GM12891 (cell line): ENCODE measurements at places on chromosomes 12 and 14.

DNA sequence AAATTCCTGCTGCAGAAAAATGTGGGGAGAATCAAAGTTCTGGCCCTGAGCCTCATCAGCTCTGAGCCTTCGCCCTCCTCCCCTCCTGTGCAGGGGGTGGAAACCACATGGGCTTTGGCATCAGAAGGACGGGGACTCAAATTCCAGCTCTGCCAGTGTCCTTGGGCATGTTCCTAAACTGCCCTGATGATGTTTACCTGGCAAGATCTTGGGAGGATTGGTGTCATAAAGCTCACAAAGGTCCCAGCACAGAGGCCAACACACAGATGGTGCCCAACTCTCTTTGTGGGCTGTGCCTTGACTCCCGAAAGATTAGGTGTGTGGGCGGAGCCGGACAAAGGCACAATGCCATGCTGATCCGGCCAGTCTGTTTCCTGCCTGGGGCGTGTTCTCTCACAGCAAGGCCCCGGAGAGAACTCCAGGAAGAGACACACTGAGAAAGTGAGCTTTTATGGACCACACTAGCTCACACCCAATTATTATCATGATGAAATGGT is 20.5 kb upstream of the CLMN start:
- DNase-seq, result no peak

DNA sequence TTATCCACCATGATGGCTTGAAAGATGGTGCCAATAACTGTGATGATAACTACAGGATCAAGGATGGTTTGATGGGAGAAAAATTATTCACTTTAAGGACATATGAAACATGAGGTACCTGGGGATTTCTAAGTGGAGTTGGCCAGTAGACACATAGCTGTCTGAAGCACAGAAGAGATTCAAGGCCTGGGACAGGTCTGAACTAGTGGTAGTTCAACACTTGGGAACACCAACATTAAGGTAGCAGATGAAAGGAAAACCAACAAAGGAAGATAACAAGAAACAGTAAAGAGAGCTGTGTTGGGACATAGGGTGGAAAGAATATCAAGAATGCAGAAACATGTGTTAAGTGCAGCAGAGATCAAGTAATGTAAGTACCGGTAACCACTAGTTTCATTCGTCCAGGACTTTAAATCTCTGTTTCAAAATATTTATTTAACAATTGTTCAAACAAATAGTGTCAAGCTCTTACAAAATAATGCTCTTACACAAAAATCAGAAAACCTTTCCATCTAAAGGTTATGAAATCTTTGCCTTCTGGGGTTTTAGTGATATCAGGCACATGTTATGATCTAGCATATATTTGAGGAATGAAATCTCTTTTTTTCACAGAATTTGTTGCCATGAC is 104.7 kb downstream of the ST8SIA1 start:
- DNase-seq, result no peak

DNA sequence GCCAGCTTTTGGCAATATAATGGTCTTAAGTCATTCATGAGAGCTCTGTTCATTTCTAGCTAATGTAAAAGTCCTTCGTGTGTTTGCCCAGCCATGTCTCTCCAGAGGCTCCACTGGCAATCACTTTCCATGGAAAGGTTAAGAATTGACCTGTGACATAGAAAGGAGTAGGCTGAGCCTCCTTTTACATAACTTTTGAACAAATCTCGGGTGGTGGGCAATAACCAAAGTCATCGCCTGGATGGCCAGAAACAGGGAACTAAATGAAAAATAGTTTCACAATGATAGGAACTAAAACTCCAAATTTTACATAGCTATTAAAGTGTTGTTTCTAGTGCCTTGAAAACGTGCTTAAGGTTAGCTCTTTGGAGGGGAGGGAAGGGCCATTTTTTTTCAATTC is 6.5 kb downstream of the BHLHE41 start:
- DNase-seq, result no peak

DNA sequence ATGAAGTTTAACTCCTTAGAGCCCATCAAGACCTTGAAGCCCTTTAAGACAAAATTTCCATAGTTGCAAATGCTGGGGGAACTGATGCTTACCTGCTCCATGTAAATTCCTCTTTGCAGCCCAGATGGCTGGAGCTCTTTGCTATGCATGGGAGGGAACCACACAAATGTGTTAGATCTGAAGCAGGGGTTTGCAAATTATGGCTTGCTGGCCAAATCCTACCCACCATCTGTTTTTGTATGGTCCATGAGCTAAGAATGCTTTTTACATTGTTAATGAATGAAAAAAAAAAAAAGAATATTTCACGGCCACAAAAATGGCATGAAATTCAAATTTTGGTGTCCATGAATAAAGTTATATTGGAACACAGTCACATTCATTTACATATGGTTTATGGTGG is 74.6 kb downstream of the GCH1 start:
- no peak for DNase-seq

- DNase-seq, result no peak
Observed at GRCh38 chr14:89422181-89422951, 5.3 kb upstream of the FOXN3 start.

DNA sequence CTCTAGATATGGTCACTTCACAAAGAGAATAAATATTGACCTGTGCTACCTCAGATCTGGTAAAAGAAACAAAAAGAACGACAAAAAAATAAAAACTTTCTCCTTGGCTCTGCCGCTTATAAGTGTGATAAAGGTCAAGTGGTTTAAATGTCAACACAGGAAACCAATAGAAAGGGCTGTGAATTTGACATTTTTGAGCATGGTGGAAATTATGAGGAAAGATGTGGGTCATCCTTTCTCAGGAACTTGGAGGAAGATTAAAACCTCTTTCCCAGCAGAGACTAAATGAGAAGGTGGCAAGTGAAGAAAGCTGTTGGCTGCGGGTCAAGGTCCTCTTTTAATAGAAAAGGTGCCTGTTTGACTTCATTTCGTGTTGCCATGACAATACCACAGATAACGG is 28.2 kb downstream of the TESPA1 start:
- no peak for DNase-seq

DNA sequence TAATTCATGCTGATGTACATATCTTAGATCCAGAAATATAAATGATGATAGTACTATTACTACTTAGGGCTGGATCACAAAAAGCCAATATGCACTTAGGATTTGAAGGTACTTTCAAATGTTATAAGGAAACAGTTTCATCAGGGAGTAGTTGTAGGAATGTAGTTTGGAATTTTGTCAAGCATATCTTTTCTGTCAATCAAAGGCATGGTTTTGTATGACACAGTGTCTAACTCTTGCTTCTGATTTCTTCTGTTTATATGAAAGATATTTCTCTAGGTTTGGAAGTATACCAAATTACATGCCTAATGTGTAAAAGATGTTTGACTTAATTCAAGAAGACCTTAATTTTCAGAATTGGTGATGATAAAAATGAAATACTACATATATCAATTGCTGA is 135.7 kb downstream of the RAD51B start:
- DNase-seq, result no peak

- DNase-seq, result no peak
Observed at GRCh38 chr12:49627752-49628360, 4.5 kb downstream of the PRPF40B start.

DNA sequence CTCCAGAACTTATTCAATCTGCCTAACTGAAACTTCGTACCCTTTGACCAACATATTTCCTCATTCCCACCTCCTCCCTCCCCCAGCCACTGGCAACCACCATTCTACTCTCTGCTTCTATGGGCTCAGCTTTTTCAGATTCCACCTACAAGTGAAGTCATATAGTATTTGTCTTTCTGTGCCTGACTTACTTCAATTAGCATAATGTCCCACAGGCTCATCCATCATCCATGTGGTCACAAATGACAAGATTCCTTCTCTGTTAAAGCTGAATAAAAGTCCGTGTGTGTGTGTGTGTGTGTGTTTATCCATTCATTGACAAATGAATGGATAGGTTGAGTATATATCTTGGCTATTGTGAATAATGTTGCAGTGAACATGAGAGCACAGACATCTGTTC is 1.3 kb upstream of the C14orf39 start:
- DNase-seq, result no peak

- no peak for DNase-seq
Observed at GRCh38 chr14:52934762-52935161, 16.1 kb downstream of the FERMT2 start.

DNA sequence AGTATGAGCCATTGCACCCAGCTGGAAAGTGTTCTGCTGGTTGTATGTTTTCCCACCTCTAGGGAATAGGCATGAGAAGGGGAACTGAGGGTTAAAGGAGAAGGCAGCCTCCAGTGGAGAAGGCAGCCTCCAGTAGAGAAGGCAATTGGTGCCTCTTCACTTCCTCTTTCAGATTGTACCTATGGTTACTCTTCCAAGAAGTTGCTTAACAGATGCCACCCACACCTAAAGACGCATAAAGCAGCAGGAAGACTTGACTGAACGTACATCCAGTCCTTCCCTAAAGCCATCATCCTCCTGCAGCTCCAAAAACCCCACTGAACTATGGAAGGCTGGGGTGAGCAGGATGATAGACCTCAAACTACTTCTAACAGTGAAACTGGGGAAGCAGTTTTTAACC is 13.1 kb downstream of the DPF3 start:
- DNase-seq, result no peak

- DNase-seq, result no peak
Observed at GRCh38 chr12:4556735-4557530, 5.1 kb upstream of the DYRK4 start.

GRCh38 chr14:24246765-24247212 is 4.4 kb upstream of the TINF2 start:
- DNase-seq, result peak; percentile 52

- DNase-seq, result no peak
Observed at GRCh38 chr14:53032838-53033390, 82.1 kb upstream of the FERMT2 start.

DNA sequence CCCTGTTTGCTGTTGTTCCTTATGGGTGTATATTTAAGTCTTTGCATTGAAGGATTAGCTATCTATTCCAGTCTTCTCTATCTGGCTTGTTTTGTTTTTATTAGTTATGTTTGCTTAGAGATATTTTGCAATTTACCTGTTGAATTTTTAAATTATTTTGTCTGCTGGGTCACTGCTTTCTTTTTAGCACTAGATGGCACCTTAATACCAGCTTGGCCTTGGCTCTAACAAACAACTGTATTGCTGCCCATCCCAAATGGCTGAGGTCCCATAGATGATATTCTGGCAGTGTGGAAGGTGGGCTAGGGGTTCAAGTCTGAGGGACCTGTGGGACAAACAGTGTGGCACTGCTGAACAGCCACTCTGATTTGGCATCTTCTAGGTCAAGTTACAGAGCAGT is 144.0 kb upstream of the FBXO33 start:
- no peak for DNase-seq

GRCh38 chr14:74917178-74917543 is 5.9 kb downstream of the RPS6KL1 start:
- no peak for DNase-seq

DNA sequence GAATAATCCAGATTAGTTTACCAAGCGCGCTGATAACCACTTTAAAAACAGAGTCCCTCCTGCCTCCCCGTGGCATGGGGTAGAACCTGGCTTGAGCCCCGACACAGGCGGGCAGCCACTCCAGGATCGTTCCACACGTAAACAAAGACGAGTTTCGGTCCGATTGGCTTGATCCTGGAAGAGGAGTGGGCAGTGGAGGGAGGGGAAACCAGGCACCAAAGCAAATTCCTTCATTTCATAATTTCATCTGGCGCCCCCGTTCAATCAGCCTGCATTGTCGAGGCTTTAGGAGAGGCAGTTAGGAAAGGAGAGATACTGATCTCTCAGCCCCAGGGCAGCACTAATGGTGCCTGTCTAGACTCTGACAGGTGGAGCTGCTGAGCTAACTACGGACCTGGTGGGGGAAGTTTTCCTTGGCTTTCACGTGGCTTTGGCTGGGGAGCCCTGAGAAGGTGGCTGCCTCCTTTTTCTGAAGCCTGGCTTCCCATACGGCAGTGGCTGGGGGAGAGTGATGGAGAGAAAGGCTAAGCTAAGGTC is 751 bp upstream of the GPRC5A start:
- DNase-seq, result no peak

GRCh38 chr12:60494244-60494643 is 898.4 kb downstream of the SLC16A7 start:
- DNase-seq, result no peak

GRCh38 chr12:94988471-94988870 is 15.0 kb downstream of the NDUFA12 start:
- DNase-seq, result no peak

- no peak for DNase-seq
Observed at GRCh38 chr14:73712540-73713180, 1.5 kb downstream of the PNMA1 start.

GRCh38 chr12:55847033-55847432 is 4.3 kb upstream of the MMP19 start:
- no peak for DNase-seq

DNA sequence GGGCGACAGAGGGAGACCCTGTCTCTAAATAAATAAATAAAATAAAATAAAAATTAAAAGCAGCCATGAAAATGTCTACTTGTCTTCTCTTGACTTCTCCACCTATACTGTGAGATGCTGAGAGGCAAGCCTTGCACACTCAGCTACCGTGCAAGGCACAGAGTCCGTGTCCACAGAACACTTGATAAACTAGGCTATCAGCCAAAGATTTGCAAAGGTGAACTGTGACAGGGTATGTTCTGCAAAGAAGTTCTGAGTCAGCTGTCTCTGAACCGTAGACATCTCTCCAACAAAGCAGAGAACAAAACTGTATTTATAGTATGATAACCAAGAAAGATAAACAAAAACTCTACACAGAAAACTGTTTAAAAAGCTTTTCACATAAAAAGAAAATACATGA is 35.5 kb downstream of the STXBP6 start:
- no peak for DNase-seq

GRCh38 chr14:68535404-68536017 is 257.4 kb downstream of the ZFP36L1 start:
- no peak for DNase-seq

DNA sequence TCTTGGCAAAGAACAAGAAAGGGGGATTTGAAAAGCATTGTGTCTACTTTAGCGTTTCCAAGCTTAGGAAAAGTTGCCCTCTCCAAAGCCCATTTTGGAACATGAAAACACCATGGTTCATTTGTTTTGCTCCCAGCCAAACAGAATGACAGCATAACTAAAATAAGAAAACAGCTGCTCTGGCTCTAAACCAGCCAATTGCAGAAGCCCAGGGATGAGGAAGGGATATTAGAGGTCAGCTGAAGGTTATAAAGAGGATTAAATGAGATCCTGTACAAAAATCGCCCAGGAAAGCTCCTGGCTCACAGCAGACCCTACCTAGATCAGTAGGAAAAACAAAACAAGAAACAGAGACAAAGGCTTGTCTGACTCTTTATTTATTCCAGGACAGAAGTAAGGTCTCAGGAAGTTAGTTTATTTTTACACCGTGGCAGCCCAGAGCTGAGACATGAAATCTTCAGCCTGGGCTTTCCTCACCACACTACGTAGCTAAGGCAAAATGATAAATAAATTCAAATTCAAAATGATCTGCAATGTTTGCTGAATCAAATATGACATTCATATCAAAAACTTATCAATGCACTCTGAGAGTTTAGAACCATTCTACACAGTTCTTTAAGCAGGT is 25.9 kb downstream of the SPX start:
- DNase-seq, result no peak

GRCh38 chr12:65462484-65462883 is 184.0 kb downstream of the MSRB3 start:
- DNase-seq, result no peak

GRCh38 chr12:63985945-63986344 is 141.4 kb downstream of the SRGAP1 start:
- no peak for DNase-seq

- no peak for DNase-seq
Observed at GRCh38 chr14:23485326-23485725, 15.8 kb downstream of the NGDN start.
